ENCODE measurements at places on chromosomes 1 and 21.

- DNase-seq: no peak
Observed at GRCh38 chr1:90951009-90951408, 70.8 kb downstream of the ZNF644 start.

- no peak for DNase-seq
Observed at GRCh38 chr1:185376840-185377635, 60.0 kb upstream of the IVNS1ABP start.

- DNase-seq: no peak
Observed at GRCh38 chr1:154739654-154740053, 130.4 kb downstream of the KCNN3 start.

DNA sequence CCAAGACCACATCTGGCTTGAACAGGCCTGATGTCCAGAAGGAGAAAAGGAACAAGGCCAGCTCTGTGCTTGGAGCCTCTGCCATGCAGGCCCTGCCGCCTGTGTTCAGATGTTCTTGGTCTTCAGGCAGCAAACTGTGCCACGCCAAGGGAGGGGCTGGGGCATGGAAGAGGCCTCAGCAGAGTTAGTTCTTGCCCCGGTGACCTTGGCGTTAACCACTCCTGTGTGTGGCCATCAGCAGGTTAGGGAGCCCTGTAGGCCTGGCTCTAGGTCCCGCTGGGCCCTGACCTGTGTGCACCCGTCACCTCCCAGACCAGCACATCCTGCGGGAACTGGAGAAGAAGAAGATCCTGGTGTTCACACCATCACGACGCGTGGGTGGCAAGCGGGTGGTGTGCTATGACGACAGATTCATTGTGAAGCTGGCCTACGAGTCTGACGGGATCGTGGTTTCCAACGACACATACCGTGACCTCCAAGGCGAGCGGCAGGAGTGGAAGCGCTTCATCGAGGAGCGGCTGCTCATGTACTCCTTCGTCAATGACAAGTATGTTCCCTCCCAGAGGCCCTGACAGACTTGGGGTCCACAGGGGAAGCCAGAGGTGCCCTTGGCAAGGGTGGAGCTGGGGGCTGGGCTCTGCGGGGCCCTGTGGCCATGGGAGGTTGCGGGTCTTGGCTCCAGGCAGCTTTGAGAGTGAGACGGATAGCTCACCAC lies 7.1 kb downstream of the ZC3H12A start:
- no peak for DNase-seq

- no peak for DNase-seq
Observed at GRCh38 chr1:20473894-20474293, 12.1 kb downstream of the CAMK2N1 start.

GRCh38 chr1:154334079-154335024 lies 9.0 kb downstream of the ATP8B2 start:
- peak; percentile 25 for DNase-seq

DNA sequence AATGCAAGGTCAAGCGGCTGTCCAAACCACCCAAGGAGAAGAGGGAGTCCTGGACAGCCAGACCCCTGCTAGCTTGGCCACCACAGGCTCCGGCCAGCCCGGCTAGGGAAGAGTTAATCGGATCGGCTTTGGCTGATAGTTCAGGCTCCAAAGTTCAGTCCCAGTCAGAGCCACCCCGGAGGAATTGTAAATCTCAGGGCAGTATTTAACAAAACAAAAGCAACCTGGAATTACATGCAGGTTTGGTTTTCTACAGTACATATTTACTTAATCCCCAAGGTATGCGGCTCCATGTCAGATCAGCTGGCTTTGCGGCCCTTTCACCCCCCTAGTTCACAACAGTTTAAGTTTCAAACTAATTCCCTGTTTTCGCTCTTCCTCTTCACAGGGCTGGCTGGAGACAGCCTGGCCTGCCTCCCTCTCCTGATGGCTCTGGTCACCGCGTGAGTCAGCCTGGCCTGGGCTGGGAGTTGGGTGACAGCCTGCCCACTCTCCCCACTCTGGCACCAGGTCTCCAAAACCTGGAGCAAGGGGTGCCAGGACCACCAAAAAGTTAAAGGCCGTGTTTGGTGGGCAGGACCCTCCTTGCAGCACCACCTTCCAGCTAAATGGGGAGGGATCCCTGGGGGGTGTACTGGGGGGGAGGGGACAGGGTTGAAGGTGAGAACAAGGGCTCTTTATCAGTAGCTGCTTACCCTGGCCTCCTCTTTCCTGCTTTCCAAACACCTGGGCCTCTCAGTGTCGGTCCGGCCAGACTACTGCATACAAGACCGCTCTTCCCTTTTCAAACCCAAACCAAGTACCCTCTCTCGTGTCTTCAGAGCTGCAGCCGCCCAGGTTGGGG lies 1.9 kb downstream of the DHRS3 start:
- DNase-seq: peak; percentile 75

DNA sequence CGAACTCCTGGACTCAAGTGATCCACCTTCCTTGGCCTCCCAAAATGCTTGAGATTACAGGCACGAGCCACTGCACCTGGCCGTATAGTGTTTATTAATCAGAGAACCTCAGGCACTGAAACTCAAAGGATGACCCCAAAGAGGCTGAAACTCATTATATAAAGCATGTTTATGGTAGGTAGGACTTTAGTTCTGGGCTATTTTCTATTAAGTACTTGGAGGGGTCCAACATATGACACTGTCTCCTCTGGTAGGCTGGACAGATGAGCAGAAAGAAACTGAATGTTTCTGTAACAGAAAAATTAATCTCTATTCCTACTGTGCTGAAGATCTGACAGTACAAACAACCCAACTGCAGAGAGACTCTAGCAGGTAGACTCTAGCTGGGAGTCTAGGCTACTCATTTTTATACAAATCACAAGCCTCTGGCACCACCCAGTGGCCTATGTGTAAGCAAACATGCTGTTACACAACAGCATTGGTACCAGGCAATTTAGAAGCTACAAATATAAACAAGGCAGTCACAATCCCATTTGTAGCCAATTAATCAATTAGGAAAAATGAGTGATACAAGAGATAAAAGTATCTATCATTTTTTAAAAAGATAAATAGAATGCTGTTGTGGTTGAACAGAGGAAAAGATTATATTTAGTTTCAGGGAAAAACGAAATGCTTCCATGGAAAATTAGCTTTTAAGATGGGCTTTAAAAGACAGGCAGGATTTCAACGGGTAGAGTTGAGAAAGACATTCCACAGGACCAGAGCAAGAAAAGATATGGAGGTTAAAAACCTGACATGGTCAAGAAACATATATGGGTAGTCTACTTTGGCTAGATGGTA lies 10.4 kb downstream of the DCAF8 start:
- DNase-seq: peak; percentile 85

DNA sequence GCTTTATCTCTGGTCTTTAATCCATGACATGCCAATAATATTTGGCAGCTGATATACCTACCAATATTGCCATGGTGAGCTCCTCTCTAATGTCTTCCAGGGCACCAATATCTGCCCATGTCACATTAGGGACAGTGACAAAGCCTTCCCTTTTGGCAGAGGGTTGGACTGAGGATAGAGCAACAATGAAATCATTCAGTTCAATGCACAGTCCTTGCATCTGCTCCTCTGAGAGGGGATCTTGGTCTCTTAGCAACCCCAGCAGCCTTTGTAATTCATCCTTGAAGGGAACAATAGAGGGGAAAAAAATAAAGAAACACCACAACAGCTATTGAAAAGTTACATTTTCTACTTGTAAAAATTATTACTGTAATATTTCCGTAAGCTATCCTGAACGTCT lies 42.3 kb downstream of the NVL start:
- no peak for DNase-seq

DNA sequence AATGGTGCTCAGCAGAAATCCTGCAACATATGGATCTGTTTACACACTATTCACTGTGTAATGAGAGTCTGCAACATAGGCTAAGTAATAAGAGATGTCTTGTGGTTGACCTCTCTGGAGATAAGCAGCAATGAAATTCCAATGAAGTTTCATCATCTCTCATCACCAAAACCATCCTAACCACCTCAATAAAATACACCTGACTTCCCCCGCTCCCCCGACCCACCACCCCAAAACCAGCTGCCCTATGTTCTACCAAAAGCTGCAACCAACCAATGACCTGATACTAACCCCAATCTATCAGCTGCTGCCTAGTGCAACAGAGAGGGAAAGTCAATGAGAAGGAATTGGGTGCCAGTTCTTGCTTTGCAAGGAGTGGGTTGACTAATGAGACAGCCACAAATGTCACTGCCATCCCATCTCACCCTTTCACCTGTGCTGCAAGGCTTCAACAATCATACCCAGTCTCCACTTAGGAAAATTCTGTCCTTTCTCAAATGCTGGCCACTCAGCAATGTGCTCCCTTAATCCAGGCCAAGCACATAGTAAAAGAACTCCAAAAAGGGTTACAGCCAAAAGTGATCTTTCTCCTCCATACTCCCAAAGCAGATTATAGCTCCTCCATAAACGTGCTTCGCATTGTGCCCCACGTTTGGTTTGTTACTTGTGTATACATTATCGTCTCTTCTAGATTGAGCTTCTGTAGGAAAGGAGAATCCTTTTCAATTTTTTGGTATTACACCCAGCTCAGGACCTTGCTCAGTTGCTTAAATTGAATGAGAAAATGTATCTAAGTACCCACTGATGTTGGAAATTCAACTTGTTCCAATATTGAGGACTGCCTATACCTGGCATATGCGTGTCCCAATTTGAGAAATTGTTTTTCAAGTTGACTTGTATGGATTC lies 29.0 kb downstream of the MRPL39 start:
- peak; percentile 21 for DNase-seq
